ENCODE measurements at places on chromosomes 7 and 10.

- DNase-seq = no peak
Measured at GRCh38 chr7:27661811-27662489, 733 bp downstream of the HIBADH start.

GRCh38 chr7:64181586-64181985 is 25.4 kb upstream of the ZNF735 start:
- no peak for DNase-seq

DNA sequence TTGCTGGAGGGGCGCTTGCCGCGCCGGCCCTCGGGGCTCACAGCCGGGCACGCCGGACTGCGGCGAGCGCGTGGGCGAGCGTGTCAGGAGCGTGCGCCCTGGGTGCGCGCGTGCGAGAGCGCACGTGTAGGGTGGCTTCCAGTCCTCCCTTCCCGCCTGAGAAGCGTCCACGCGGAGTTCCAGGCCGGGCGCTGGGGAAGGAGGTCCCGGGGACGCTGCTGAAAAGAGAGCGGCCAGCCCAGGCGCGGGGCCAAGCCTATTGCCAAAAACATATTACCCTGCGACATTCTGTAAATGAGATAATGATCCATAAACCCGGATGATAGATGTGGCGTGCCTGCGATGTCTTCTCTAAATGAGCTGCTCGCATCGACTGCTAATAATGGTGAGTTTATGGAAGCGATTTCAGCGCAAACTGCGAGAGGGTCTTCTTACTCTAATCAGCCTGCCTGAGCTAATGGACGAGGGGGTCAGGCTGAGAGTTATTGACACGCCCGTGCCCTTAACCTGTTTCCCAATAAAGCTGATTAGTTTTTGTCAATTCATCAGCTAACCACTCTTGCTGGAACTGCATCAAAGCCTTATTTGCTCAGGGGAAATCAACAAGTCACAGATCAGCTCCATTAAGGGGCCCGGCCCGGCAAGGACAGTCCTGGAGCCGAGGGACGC is 8.0 kb upstream of the MNX1 start:
- no peak for DNase-seq

GRCh38 chr10:127996586-127996985 is 89.7 kb downstream of the PTPRE start:
- DNase-seq = no peak

DNA sequence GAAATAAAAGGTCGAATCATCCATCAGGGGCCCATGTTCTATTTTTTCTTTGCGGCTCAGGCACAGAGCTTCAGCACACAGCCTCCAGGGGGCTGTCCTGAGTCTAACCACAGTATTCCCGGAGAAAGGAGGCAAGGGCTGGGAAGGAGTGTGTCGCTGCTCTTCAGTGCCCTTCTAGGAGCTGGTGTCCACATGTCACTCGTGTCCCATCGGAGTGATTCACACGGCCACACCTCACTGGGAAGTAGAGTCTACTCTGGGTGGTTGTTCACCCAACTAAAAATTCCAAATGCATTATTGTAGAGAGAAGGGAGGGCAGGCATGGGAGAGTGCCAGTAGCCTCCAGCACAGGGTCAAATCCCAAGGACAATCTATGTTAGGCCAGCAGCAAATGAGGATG is 114.8 kb upstream of the LANCL2 start:
- no peak for DNase-seq

- DNase-seq = no peak
Measured at GRCh38 chr7:69269806-69270205, 328.5 kb upstream of the AUTS2 start.

Data from Panc1 (cell line).